Activated naive CD4-positive, alpha-beta T cell treated with anti-CD3 and anti-CD28 coated beads, Interleukin-2, amount 50 U/mL, for 16 hours (primary cell): ENCODE measurements at places on chromosomes 6 and 20.

- DNase-seq, result no peak
Measured at GRCh38 chr6:48183811-48184605, 73.0 kb upstream of the PTCHD4 start.

DNA sequence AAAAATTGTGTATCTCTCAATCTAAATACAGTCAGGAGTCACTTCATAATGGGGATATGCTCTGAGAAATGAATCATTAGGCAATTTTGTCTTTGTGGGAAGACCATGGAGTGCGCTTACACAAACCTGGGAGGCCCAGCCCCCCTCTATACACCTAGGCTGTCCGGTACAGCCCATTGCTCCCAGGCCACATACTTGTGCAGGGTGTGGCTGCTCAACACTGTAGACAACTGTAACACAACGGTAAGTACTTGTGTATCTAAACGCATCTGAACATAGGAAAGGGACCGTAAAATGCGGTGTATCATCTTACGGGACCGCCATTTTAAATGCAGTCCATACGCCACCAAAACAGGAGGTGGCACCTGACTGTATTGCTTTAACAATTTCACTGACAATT is 58.0 kb upstream of the FRMD1 start:
- no peak for DNase-seq

DNA sequence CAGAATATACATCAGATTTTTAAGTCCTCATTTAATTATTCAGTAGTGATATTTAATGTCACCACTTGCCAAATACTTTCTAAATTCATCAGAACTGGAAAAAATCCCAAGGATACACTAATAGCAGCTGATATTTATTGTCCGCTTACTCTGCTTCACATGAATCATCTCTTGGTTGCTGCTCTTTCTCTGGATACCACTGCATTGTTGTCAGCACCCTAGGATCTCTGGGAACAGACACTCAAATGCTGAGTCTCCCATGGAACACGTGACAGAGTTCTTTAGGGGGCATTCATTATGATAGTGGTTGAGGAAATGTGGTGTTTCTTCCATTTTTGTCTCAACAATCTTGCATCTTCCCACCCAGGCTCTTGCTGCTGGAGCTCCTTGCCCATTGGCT is 318.0 kb downstream of the RFPL4B start:
- no peak for DNase-seq

- DNase-seq, result no peak
Measured at GRCh38 chr6:154266560-154267099, 90.0 kb downstream of the IPCEF1 start.

- no peak for DNase-seq
Measured at GRCh38 chr20:17715075-17715474, 15.3 kb downstream of the BANF2 start.
